ENCODE measurements at places on chromosomes 13 and 19. TPM values are rescaled to one million over a fixed set of nuclear protein-coding genes. Genes with fewer than 3 reads are reported as not detected.
A peak's percentile ranks its signal among the peaks of the same experiment; 100 is the strongest.

- DNase-seq = no peak
Observed at GRCh38 chr13:38575427-38575826, 111.5 kb upstream of the FREM2 start.

The ERICH6B gene
- not detected for total RNA-seq

DNA sequence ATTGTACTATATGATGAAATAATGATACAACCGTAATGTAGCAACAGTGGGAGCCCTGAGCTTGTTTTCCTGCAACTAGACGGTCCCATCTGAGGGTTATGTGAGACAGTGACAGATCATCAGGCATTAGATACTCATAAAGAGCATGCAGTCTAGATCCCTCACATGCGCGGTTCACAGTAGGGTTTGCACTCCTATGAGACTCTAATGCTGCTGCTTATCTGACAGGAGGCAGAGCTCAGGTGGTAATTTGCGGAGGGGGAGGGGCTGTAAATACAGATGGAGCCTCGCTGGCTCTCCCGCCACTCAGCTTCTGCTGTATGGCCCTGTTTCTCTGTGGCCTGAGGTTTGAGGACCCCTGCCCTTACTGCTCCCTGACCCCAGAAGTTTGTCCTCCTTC is 13.7 kb downstream of the EPHX3 start:
- no peak for DNase-seq

The CASP14 gene
- not detected for total RNA-seq

The LSR gene
- 4.5 TPM for total RNA-seq

- peak; percentile 72 for DNase-seq
Observed at GRCh38 chr19:722553-723101, 13.9 kb downstream of the PALM start.

Measured in Right ventricle myocardium superior (tissue), 1 donor.